ENCODE measurements at places on chromosomes 5 and 9.

DNA sequence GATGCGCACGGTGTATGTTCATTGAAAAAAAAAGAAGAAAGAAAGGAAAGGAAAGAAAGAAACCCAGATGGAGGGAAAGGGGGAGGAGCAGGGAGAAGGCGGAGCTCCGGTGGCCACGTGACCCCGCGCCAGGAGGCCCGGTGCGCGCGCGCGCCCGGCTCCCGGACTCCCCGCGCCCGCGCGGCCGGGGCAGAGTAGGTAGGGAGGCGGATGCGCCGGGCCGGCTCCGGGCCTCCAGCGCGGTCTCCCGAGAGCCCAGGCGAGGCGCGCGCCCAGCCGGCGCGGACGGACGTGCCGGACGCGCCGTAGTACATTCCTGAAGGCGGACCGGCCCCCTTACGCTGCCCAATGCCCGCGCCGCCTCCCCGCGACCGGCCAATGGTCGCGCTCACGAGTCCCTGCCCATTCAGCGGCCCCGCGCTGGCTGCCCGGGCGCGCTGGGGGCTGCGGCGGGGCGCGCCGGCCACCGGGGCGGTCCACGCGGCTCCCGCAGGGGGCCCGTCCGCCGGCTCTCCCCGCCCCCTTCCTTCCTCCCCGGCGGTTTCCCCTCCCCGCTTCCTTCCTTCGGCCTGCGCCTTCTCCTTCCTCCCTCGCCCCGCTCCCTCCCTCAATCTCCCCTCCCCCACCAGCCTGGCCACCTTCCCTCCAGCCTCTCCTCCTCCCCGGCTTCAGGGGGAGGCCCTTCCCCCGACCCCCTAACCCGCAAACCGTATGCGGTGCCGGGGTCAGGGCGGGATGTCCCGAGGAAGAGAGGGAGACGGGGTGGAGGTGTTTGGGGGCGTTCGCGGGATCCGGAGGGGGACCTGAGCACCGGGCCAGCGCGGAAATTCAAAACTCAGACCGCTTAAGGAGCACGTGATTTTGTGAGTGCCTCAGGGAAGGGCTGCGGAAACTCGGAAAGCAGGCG lies 5.8 kb downstream of the PTCH1 start:
- peak; percentile 70 for DNase-seq

GRCh38 chr5:114201332-114201731 lies 160.5 kb upstream of the KCNN2 start:
- DNase-seq: no peak

DNA sequence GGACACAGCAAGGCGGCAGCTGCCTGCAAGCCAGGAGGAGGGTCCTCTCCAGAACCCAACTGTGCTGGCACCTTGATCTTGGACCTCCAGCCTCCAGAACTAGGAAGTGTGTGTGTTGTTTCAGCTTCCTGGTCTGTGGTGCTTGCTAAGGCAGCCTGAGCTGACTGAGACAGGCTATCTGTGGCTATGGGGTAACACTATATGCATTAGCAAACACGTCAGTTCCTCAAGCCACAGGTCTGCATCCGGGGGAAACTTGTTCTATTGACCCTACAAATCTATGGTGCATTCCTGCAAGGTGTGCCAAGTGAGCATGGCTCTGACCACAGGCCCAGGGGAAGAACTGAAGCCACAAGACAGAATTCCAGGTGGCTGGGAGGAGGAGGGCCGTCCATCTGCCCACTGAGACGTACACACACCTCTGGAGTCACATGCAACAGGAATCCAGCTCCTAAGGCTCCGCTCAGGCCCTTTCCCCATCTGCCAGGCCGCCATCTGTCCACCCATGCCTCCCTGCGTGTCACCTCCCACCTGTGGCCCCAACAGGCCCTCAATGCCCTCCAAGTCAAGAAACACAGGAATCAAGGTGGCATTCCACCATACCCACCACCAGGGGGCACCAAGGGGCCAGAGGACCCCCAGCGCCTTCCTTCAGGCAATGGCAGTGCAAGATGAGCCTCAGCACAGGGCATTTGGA lies 174.9 kb downstream of the ROR2 start:
- DNase-seq: peak; percentile 67

DNA sequence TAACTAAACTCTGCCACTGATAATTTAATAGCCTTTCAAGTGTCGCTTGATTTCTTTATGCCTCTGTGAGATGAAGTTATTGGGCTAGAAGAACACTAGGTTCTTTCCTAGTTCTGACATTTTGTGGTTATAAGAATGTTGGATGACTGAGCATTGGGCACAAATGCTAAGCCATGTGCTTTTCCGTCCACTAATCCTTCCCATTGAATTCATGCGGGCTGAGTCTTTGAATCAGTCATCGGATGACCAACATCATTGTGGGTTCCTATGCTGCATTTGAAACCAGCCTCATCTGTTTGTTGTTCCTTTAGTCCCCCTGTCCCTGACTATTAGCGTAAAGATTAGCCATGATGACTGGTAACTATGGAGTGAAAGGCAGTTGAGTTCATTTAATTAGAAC lies 58.5 kb downstream of the ALDH1A1 start:
- no peak for DNase-seq

GRCh38 chr5:162391833-162392232 lies 324.3 kb downstream of the GABRG2 start:
- no peak for DNase-seq

DNA sequence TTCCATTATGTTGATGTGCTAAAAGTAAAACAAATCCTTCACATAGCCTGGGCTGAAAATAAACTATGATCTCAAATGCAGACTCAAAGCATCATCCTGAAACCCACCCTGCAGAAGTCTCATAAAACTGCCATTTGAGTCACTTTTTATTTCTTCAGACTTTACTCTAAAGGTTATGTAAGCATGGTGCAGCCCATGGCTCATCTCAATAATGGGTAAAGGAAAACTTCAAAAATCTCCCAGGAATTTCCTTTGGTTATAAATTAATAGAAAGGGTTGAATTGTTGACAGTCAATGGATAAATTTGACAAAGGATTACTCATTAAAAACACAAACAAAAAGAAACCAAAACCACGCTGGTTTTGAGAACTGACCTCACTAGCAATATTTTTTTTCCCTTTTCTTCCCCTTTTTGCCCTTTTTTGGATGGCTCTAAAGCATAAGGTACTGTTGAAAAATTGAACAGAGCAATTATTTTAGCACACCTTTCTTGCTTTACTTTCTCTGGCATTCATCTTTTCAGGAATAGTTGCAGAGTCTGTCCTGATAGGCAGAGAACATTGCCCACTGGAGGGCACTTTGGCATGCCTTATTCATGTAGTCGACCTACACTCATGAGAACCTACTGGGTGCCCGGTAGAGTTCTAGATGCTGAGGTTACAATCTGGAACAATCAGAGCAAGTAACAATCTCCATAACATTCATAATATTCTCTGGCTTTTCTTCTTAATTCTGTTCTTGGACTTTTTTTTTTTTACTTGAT lies 191.4 kb downstream of the TMEM167A start:
- DNase-seq: no peak

GRCh38 chr5:77102549-77102948 lies 15.5 kb upstream of the ZBED3 start:
- no peak for DNase-seq

DNA sequence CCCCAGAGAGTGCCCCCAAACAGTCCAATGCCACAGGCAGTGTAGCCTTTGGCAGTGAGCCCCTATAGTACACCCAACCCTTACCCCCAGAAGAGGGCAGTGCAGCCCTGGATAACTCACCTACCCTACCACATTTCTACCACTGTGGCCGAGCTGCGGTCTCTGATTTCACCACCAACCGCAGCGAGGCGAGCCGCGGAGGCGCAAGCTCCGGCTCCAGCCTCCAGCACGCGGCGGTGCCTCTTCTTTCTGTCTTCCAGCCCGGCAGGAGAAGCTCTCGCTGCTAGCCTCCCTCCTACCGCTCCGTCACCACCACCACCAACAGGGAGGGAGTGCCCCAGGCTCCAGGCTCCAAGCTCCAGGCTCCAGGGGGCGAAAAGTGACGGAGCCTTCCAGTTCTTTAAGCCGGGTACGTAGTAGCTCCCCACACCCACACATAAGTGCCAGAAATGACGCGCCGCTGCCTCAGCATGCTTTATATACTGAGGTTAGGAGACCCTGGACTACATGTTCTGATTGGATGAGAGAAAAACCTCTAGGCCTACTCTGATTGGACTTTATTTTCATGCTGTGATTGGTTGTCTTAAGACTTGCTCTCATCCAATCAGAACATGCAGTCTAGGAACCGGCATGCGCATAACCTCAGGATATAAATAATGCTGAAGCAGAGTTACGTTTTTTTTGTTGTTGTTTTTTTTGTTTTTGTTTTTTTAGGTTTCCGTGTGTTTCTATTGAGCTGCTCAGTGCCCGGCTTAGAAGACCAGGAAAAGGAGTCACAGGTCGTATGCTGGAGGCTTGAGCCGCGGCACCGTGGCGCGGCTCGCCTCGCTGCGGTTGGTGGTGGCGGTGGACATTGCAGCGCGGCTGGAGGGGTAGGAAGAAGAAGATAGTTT lies at the start of gene PCAT7:
Gene PCAT7, plus strand, starts transcription at position 645 of the 893 bp plus-strand sequence.
- no peak for DNase-seq

DNA sequence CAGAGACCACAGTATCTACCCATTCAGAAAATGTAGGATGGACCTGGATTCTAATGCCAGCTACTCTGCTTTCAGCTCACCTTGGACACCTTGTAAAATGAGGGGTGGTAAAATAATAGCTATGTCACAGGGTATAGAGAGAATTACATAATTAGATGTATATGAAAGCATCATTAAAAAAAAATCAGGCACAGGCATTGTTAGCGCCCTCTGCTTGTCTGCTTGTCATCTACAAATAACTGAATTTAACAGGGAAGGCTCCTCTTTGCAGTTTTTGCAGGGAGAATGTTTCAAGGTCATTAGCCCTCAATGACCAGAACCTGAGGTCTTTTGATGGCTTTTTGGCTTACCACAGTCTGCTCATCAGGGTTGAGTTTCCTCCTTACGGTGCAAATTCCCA lies 58.0 kb downstream of the GPR21 start:
- no peak for DNase-seq
